ENCODE measurements at places on chromosomes 6 and 20.

DNA sequence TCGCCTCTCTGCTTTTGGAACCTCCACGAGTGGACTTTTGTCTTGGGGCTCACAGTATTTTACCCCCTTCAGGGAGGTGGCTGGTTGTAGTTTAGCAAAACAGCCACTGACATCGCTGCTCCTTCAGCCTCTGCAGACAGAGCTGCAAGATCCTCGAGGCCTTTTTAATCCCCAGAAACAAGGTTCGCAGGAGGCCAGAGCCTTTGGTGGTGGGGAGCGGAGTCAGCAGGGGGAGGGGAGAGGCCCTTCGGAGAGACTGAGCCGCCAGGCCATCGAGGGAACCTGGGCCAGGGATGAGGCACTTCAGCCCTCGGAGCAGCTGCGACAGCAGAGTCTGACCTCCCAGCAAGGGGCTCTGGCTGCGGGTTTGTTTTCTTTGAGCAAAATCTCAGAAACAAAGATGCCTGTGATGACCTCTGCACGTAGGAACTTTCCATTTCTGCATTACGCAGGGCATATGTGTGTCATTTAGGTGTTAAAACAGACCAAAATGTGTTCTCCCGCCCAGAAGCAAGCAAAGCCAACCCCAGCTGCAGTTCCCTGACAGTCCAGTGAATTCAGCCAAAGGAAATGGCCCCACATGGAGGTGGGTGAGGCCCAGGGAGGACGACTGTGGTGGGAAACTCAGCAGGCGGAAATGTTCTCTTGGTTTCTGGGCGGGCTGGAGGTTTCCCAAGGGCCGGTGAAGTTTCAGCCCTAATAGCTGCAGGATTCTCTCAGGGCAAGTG lies 171.2 kb upstream of the SULF2 start:
- no peak for DNase-seq

GRCh38 chr6:49933526-49933925 lies 30.4 kb downstream of the DEFB114 start:
- DNase-seq: no peak

GRCh38 chr6:21180155-21180554 lies 413.4 kb upstream of the SOX4 start:
- DNase-seq: no peak

DNA sequence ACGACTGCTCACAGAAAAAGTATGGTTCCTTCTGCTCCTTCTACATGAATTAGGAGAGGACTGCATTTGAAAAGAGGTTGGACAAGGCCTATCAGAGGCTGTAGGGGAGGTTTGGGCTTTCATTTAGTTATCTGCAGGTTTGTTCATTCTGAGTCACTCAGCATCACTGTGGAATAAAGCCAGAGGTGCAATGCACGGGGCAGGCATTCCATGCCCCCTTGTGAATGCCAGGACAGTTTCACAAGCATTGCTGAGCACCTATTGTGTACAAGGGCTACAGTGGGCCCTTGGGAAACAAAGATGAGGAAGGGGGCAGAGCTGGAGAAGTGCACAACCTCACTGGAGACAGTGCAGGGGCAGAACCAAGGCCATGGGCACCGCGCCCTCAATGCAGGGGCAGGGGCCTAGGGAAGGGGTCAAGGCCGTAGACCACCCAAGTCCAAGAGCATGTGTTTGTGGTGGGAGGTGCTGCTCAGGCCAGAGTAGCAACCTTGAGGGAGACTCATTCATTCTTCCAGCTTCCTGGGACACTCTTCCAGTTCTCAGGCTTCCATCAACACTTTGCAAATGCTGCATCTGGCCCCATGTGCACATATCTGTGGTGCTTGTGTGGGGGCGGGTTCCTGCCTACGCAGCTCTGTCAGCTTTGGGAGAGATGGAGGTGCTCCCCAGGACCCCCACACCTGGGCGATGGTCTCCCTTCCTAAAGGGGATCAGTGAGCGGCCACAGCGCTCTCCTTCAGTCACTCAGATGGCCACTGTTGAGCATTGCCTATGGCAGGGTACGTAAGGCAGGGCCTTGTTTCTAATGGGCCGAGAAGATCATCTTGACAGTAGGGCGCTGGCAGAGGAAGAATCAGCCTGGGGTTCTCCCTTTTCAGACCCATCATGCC lies 204.5 kb downstream of the SYNDIG1 start:
- DNase-seq: no peak

DNA sequence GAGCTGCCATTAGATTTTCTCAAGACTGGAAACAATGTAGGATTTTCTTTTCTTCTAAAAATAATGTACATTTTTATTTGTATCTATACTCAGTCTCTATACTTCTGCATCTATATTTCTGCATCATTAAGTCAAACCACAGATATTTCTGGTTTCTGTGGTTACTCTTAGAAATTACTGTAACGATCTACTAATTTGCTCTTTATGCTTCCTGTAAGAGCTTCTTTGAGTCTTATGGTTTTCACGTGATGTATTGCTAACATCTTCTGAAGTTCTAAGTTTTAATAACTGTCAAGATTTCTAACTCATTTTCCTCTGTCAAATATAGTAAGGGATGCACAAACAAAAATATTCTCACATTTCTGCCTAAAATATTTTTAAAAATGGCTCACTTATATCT lies 1144.5 kb downstream of the HACE1 start:
- no peak for DNase-seq

- no peak for DNase-seq
These were observed 904.3 kb downstream of the PHF3 start for GRCh38 chr6:64539917-64540316.

GRCh38 chr20:32062776-32063170 lies 10.7 kb downstream of the HCK start:
- peak; percentile 5 for DNase-seq

DNA sequence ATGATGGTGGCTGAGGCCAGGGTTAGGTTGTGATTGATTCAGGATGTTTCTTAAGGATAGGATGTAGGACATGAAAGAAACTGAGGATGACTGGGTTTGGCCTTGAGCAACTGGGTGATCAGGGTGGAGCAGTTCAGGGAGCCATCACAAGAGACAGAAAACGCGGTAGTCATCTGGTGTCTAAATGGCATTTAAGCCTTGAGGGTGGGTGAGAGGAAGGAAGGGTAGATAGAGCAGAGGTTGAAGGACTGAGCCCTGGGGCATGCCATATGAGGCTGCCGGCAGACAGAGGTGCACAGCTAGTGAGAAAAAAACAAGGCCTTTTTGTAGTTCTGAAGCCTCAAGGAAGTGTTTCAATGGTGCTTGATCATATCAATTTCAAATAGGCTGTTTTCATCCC lies 1.9 kb downstream of the POU5F1 start:
- no peak for DNase-seq

DNA sequence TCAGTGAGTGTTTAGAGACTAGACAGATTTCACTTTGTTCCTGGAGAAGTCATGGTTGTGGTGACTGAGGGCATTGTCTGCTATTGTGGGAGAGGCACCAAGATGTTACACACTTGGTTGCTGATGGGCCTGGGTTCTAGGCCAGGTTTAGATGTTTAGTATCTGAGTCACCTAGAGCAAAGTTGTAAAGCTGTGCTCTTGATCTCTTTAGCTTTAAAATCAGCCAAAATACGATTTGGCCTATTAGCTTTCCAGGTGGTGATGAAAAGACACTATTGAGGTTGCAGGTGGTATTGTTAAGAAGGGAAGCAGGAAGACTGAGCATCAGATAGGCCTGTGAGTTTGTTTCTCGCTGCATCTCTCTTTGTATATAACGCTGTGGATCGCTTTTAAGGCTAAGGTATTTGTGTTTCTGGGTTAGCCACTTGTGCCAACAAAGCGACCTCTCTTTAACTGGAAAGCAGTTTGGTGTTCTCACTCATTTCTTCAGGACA lies 48.6 kb downstream of the FOXO3 start:
- DNase-seq: no peak

DNA sequence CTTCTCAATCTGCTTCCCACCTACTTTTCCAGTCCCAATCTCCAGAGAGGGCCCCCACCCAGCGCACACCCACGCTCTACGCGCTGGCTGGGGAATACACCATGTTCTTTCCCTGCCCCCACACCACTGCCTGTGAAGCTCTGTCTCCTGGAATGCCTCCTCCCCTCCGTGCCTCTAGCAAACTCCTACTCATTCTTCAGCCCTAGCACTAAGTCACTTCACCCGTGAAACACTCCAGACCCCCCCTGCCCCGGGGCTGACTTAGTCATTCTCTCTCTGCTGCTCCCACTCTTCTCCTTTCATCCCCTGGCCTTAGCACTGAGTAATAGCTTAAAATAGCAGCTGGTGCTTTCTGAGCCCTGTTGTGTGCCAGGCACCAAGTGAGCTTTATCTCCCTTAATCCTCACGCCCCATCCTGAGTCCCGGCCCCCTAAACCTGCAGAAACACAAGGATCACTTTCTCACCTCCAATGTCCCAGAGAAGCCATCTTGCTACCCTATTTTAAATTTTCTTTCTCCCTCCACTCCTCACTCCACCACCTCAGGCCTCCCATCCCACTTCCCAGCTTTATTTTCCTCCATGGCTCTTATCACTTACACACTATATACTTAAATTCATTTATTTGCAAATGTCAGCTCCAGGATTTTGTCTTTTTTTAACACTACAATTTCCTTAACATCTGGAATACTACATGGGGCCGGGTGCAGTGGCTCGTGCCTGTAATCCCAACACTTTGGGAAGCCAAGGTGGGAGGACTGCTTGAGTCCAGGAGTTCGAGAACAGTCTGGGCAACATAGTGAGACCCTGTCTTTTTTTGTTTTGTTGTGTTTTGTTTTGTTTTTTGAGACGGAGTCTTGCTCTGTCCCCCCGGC lies 6.3 kb upstream of the PARD6B start:
- peak; percentile 9 for DNase-seq

DNA sequence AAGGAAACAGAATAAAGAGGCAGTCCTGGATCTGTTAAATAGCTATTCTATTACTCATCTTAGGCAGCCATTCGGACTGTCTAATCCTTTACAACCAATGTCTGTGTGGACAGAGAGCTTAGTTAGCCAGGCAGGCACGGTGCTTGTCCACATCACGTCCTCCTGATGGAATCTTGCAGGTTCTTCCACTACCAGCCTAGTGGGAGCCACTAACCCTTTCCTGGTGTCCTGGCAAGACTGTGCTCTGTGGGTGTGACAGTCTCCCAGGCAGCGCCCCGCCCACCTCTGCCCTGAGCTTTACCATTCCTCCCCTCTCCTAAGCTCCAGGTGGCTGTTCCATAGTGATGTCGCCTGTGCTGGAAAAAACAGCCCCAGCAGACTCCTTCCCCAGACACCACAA lies 78.3 kb upstream of the CLDN20 start:
- DNase-seq: no peak

DNA sequence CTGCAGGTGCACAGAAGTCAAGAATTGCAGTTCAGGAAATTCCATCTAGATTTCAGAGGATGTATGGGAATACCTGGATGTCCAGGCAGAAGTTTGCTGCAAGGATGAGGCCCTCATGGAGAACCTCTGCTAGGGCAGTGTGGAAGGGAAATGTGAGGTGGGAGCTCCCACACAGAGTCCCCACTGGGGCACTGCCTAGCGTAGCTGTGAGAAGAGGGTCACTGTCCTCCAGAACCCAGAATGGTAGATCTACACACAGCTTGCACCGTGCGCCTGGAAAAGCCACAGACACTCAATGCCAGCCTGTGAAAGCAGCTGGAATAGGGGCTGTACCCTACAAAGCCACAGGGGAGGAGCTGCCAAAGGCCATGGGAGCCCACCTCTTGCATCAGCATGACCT lies 681.4 kb downstream of the EPHA7 start:
- DNase-seq: no peak

DNA sequence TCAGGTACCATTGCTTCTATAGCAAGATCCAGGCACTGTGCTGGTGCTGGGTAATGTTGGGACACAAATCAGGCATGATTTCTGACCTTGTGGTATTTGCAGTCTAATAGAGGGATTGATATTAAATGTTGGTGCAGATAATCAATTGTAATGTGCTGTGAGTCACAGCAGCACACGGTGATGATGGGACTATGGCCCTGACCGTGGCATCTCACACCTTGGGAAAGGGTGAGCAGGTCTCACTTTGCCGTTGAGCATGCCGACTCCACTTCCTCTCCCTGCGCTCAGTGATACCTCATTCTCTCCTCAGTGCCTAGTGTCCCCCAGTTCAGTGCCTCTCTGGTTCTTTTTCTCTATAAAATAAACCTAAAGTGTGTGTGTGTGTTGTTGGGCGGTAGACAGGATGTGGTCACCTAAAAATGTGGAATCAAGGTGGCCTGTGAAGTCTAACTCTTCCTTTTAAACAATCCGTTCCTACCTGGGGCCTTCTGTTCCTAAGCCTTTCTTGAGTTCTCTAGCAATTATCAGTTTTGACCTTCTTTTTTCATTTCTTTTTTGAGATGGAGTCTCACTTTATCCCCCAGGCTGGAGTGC lies 188.5 kb downstream of the REV3L start:
- no peak for DNase-seq

DNA sequence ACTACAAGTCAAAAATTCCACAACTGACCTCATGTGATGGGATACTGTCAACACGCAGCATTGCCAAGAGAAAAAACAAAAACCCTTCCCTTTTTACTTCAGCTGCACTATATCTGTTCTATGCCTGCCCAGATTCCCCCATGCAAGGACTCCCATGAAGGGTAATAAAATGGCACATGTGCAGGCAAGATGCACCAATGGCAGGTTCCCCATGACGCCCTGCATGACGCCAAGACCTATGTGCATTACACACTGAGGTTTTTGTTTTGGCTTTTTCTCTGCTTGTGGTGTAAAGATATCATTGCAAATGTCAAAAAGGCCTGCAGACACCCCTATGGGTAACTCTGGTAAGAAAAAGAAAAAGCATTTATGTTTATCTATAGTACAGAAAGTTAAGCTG lies 403.4 kb downstream of the HDGFL1 start:
- DNase-seq: no peak

DNA sequence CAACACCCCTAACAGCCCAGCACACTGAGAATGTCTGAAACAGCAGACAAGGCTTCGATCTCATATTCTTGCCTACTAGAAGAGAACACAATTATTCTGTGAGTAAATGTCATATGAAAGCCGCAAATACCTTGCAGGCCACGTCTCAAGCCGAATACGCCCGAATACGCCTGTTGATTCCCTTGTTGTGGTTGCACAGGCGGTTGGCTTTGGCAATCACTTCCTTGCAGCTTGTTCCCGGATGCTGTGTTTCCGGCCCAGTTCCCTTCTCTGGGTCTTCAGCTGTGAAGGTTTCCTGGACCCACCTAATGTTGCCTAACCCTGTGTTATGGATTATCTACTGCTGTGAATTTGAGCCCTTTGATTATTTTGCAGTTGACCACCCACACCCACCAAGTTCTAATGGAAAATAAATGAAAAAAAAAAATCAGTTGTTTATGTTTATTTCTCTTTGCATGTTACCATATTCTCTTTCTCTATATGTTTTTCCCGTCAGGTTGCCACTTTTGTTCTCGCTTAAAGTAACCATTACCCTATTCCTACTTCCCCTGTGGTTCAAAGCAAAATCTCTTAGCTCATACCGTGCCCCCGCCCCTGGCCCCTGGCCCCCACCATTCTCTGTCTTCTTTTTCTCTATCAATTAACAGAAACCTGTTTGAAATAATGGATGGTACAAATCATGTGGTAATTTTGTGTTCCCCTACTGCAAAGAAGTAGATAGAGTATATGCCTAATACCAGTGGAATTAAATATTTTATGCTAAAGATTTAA lies 172.4 kb downstream of the ADGB start:
- DNase-seq: peak; percentile 58

GRCh38 chr6:140052736-140053729 lies 678.6 kb upstream of the CITED2 start:
- no peak for DNase-seq

Measured in CD4-positive, alpha-beta T cell treated with Interleukin-6 for 4 hours (primary cell).